Activated CD8-positive, alpha-beta memory T cell treated with anti-CD3 and anti-CD28 coated beads for 48 hours (primary cell): ENCODE measurements at places on chromosomes 6 and 20.

GRCh38 chr6:150435832-150436231 is 67.0 kb downstream of the IYD start:
- no peak for DNase-seq

- no peak for DNase-seq
Observed at GRCh38 chr20:6657111-6657510, 110.4 kb upstream of the BMP2 start.

- DNase-seq, result no peak
Observed at GRCh38 chr20:44758247-44759101, 12.8 kb downstream of the KCNK15 start.

DNA sequence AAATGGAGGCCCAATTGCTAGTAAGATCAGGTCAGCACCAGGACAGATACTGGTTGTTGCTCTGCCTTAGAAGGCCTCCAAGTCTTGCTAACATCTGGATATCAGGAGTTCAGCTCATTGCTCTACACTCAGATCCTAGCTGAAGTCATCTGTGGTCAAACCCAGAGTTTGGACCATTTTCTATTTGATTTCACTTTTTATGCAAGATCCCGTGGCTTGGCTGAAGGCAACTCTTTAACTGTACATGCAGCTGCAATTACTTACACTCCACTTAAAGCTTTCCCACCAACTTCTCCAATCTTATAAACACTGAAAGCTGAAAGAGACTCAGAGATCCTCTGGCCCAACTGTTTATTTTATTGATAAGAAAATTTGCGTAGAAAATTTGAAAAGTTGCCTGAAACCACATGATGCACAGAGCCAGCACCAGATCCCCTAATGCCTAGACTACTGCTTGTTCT is 2.7 kb downstream of the SLC17A2 start:
- no peak for DNase-seq

GRCh38 chr20:53439616-53440015 is 154.0 kb downstream of the ZNF217 start:
- DNase-seq, result no peak

DNA sequence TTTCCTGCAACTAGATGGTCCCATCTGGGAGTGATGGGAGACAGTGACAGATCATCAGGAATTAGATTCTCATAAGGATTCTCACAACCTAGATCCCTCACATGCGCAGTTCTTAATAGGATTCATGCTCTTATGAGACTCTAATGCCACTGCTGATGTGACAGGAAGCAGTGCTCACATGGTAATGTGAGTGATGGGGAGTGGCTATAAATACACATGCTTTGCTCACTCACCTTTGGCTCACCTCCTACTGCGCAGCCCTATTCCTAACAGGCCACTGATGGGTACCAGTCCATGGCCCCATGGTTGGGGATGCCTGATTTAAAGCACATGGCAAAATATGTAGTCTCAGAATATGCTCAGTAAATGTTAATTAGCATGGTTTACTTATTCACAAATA is 80.6 kb upstream of the MBOAT1 start:
- DNase-seq, result no peak

- no peak for DNase-seq
Observed at GRCh38 chr6:154370545-154370944, 13.9 kb upstream of the IPCEF1 start.

GRCh38 chr6:41463062-41463930 is 82.9 kb upstream of the FOXP4 start:
- no peak for DNase-seq

DNA sequence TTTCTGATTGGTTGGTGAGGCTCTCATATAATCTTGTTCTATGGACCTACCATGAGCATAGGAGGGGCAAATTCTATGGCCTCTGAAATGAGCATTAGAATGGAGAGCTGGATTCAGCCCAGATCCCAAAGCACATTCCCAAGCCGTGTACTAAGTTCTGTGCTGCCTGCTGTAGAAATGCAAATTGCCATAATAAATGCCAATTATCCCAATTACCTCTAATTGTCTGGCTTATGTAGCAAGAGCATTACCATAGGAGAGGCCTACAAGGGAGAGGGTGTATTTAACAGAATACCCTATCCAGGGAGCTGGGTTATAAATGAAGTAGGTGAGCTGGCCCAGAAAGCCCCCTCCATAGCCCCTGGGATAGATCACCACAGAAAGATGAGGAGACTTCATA is 126.8 kb downstream of the LRFN2 start:
- no peak for DNase-seq

GRCh38 chr6:1315560-1316386 is 3.9 kb downstream of the FOXQ1 start:
- DNase-seq, result no peak

DNA sequence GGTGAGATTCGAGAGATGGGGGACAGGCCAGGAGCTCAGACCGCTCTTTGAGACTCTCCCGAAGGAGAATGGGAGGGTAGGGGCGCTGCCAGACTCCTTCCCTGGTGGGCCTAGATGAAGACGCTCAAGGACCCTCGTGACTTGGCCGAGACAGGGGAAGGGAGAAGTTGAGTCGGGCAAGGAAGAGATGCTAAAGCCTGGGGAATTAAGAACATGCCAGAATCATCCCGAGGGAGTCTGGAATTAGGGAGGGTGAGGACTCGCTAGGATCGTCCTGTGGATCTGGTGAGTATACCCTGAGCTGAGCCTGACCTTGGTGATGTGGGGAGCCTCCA is 529 bp downstream of the UBE2C start:
- no peak for DNase-seq

- no peak for DNase-seq
Observed at GRCh38 chr6:150099546-150099945, 30.6 kb upstream of the ULBP3 start.

DNA sequence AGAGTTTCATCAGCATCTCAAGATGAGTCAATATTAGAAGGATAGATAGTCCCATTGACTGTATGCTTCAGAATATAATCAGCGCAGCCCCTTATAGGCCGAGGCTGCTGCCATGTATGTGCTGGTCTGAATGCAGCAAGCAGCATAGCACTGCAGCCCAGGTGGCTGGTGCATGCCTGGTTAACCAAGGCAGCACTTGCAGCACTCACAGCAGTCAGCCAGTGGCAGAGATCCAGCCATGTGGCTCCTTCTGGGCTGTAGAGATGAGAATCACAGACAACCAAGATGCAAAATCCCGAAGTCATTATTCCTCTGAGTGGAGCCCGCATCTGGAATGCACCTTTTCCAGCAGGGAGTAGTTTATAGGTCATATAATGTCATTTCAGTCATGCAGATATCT is 251.9 kb downstream of the UST start:
- DNase-seq, result no peak

- DNase-seq, result no peak
Observed at GRCh38 chr6:5230081-5230480, 30.7 kb downstream of the LYRM4 start.

GRCh38 chr6:39280247-39280731 is 33.9 kb downstream of the KCNK17 start:
- DNase-seq, result no peak

- no peak for DNase-seq
Observed at GRCh38 chr6:169117663-169118062, 136.0 kb downstream of the THBS2 start.

- DNase-seq, result no peak
Observed at GRCh38 chr6:157089851-157090250, 233.5 kb downstream of the TMEM242 start.

DNA sequence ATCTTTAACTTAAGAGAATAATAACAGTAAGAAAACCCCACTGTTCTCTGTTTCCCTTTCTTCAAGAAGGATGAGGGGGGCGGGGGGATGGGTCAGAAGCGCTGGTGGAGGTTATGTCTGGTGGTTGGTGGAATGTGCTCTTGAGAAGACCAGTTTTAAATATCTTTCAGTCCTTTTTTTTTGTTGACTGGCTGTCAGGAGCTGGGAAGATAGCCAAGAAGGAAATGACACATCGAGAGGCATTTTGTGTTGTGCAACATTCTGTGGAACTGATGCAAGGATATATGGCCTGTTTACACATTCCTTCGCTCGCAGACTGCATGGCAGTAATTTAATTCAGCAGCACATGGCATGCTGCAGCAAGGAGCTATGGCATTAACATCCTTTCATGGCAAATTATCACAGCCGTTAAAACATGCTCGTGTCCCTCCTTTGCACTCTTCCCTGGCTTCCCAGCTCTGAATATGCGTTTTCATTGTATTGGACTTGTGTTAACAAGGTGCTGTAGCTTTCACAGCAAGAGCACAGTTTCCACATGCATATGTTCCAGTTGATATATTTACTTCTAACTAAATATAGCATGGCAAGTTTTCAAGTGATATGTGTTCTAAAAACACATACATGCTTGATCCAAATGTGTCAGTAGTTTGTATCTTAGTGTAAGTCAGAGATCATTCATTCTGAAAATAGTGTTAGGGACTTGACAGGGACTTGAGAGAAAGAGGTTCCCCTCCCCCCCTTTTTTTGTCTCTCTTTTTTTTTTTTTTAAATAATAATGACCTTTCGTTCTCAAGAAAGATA is 68.2 kb upstream of the SUPT3H start:
- DNase-seq, result no peak

GRCh38 chr20:51092338-51092737 is 69.4 kb upstream of the KCNG1 start:
- no peak for DNase-seq

DNA sequence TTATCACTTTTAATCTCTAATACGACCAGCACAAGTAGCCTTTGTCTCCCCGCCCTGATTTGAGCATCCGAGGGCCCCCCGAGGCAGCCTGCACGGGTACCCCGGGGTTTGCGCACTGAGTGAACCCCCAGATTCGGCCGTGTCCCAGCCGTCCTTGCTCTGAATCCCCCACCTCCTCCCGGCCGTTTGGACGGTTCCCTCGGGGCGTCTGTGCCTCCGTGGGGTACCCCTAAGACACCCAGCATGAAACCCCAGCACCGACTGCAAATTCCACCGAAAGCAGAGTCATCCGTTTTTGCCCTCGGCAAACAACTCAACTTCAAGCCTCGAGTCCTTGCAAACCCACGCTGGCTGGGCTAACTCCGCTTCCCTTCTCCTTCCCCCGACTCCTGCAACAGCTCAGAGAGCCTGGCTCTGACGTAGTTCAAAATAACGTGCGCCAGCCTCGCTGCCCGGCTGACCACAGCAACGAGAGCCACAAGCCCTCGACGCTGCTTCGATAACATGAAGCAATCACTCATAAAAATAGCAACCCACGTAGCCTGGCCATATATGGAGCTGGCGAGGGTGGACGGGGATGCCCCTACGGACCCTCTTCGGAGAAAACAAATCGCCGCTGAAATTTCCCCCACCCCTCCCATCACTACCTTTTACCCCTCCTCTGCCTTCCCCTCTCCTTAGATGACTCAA is 764 bp upstream of the SNAP25 start:
- no peak for DNase-seq

DNA sequence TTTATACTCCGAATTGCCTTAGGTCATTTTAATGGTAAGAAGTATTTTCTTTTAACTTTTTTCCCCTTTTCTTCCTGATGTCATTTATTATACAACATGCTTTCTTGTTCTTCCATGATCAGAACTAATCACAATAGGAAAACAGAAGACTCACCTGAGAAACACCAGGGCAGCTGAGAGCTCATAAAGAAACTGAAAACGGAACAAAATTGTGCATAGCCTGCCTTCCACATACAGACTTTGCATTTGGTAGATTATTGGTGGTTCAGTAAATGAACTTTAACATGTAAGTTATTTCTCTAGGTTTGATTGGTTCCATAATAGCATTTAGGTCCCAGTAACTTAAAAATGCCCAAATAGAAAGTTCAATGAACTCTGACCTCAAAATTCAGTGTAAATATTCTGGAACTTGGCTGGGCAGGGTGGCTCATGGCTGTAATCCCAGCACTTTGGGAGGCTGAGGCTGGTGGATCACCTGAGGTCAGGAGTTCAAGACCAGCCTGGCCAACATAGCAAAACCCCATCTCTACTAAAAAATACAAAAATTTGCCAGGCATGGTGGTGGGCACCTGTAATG is 161.1 kb upstream of the DTNBP1 start:
- no peak for DNase-seq

DNA sequence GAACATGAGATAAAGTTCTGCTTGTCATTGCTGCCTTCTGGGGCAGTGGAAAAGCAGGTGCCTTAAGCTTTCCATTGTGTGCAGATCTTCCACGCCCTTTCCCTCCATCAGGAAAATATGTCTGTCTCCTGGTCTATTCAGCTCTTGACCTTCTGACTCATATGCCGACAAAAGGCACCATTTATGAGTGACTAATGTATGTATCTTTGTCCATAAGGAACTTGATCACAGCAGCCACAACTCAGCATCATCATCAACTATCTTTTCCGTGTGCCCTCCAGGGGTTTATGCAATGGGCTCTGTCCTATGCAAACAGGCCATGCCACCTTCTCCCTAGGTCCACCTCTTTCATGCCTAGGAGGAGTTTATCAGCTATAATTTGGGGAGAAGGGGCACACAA is 102.7 kb upstream of the QKI start:
- DNase-seq, result no peak

- no peak for DNase-seq
Observed at GRCh38 chr20:62382306-62383198, 4.4 kb upstream of the RPS21 start.

GRCh38 chr6:20432692-20433091 is 31.0 kb downstream of the E2F3 start:
- no peak for DNase-seq

DNA sequence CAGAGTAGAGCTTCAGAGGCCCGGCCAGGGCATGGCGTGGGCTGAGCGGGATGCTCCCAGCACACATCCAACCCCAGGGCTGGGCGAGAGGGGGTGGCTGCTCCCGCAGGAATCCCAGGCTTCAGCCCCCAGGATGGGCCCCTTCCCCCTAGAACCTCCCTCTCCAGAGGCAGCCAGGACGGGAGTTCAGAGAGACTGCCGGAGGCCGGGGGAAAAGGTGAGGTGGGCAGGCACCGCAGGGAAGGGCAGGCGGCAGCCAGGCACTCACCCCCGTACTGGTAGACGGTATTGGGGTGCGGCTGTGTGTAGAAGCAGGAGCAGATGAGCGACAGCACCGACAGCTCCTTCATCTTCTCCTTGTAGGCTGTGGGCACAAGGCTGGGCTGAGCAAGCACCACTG is 9.3 kb downstream of the STMN3 start:
- no peak for DNase-seq

DNA sequence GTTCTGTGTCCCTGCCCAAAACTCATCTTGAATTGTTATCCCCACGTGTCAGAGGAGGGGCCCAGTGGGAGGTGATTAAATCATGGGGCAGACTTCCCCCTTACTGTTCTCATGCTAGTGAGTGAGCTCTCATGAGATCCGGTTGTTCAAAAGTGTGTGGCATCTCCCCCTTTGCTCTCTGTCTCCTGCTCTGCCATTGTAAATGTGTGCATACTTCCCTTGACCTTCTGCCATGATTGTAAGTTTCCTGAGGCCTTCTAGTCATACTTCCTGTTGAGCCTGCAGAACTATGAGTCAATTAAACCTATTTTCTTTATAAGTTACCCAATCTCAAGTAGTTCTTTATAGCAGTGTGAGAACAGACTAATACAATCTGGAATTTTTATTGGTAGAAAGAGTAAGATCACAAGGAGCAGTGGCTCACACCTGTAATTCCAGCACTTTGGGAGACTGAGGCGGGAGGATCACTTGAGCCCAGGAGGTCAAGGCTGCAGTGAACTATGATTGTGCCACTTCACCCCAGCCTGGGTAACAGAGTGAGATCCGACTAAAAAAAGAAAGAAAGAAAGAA is 47.1 kb upstream of the SLC22A16 start:
- no peak for DNase-seq

- DNase-seq, result no peak
Observed at GRCh38 chr6:123962508-123962907, 158.8 kb downstream of the NKAIN2 start.
